ENCODE measurements at places on chromosomes 6 and 20.

DNA sequence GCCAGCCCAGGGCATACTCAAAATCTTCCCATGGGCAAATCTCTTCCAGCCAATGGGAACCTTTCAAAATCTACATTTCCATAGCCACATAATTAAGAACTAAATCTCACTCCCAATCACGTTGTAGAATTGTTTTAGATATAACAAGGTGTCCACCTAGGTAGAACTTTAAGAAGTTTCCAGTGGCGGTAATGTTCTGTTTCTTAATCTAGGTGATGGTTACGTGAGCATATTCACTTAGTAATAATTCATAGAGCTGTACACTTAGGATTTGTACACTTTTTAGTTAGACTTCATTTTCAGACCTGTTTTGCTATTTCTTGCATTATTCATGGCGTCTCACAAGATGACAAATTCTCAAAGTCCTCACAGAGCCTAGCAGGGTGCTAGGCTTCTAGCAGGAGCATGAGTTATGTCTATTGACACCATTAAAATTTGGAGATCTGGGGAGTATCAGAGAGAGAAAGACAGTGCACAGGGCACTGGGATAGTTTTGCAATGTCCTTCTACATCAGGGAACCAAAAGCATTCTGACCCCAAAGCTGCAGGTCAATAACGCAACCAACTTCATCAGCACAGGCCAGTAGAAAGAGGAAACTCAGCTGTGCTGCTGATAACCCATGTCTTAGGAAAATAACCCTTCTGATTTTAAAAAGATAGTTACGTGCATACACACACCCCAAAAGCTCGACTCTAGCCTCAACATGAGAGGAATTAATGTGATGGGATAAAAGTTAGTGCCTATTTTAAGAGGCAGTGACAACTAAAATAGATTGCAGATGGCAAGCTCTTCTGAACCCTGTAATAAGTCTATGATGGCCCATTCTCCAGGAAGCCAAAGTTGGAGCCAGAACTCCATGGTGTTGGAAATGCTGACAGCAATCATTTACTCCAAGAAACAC, 518.1 kb upstream of the JARID2 start:
- peaks cover 72% of the 10 kb centered on the region for H3K4me1 ChIP-seq
- no peak for DNase-seq
- peak overlapping the region; percentile 97 for H3K27ac ChIP-seq
- H3K4me3 ChIP-seq: no peak overlapping the region
- no peaks in the 10 kb centered on the region for H3K27me3 ChIP-seq

DNA sequence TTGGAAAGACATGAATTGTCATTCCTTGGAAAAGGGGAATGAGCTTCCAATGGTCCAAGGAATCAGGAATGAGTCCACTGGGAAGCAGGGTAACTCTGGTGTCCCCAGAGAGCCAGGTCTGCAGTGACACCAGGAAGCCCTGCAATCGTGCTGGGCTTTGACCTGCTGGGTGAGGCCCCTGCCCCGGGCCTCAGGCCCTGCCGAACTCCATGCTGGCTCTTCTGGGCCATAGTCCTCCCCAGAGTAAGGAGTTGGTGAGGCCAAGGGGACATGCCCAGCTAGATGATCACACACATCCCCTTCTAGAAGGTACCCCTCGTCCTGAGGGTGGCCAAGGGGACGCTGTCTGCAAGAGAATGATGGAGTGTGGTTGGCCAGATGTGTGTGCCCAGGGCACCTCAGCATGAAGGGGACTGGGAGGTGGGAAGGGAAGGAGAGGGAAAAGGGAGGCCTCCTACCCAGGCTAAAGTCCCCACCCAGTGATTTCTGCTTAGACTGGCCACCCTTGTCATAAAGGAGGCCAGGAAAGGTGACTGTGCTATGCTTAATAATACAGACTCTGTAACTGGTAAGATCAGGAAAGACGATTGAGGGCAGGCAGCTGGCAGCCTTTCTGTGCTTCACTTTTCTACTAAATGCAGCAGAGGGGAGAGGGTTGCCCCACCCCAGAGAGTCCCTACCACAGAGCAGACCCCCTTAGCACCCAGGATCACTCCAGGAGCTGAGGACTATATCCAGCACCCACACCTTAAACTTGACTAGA, 119.3 kb downstream of the SNX5 start:
- H3K36me3 ChIP-seq: no peaks in the 10 kb centered on the region
- no peak for DNase-seq
- H3K4me1 ChIP-seq: peaks cover 22% of the 10 kb centered on the region

DNA sequence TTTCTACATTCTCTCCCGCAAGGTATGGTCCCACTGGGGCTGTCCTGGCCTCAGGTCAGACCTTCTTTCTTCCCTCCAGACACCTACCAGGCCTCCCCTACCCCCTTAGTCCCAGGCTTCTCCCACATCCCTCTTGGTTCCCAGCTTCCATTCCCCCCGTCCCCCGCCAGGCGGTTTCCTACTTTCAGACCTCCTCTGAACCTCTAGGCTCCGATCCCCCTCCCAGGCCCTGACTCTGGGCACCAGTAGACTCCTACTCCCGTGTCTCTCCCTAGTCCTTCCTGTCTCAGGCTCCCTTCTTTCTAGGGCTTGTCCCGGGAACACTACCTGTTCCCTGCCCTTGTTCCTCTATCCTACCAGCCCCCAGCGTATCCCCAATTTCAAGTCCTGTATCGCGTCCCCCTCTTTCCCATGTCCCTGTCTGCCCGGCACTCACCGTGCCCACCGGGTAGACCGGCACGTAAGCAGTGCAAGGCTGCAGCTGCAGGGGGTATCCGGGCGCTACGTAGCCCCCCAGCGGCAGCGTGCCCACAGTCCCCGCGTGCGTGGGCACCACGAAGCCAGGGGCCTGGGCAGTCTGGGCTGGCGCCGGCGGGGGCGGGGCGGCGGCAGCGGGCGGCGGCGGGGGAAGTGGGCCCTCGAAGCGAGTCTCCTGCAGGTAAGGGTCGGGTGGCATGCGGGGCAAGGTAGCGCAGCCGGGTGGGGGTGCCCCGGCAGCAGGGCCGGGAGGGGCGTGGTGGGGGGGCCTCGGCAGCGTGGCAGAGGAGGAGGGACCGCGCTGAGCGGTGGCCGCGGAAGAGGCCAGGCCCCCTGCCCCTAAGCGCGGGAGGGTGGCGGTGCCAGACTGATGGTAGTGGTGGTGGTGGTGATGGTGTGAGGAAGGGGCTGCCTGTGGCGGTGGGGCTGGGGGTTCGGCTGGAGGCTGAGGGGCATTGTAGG, 1.5 kb downstream of the PRRT1 start:
- H3K4me1 ChIP-seq: peaks cover 52% of the 10 kb centered on the region
- H3K4me3 ChIP-seq: peak overlapping the region; percentile 44
- DNase-seq: no peak
- H3K36me3 ChIP-seq: no peaks in the 10 kb centered on the region

- no peaks in the 10 kb centered on the region for H3K36me3 ChIP-seq
- H3K4me3 ChIP-seq: no peak overlapping the region
- H3K27ac ChIP-seq: no peak overlapping the region
- DNase-seq: no peak
These were observed 13.2 kb downstream of the ADGRF1 start for GRCh38 chr6:47028835-47029360.

- no peak overlapping the region for H3K4me3 ChIP-seq
- peaks cover 28% of the 10 kb centered on the region for H3K27me3 ChIP-seq
- no peak for DNase-seq
- H3K27ac ChIP-seq: peak overlapping the region; percentile 54
- H3K4me1 ChIP-seq: peaks cover 54% of the 10 kb centered on the region
- H3K36me3 ChIP-seq: no peaks in the 10 kb centered on the region
These were observed 3.3 kb upstream of the PRDM1 start for GRCh38 chr6:106082735-106083398.

All from activated naive CD8-positive, alpha-beta T cell treated with anti-CD3 and anti-CD28 coated beads, Interleukin-2, amount 50 U/mL, for 24 hours (primary cell).